ENCODE measurements at places on chromosomes 1 and 21.

DNA sequence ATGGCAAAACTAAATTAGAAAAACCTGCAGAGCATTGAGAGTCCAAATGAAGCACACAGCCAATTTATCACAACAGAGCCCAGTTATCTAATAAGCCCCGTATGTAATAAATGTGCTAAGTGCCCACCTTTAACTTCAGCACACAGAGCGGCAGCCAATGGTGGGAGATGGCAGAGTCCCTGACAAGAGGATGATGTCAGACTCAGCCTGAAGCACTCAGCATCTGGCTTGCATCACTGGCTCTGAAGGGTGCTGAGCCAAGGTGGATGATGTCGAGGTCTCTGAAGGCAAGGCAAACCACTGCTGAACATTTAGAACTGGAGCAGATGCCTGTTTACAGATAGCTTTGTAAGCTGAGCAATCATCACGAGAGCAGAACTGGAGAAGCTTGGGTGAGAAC is 118.3 kb downstream of the NUF2 start:
- no peak for DNase-seq

DNA sequence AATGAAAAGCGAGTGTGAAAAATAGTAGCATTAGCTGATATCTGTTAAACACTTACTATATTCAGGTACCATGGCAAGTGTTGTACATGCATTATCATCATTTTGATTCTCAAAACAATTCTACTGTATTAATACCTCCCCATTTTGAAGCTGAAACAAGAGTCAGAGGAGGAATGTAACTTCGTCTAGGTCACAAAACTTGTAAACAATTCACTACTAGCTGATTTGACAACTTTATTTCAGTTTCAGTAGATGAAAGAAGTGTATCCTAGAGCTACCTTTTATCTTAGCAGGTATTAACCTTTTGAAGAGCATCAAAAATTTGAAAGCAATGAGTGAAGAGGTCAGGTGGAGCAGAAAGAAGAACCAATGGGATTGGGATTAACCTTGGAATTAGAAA is 1.6 kb downstream of the CD84 start:
- no peak for DNase-seq

DNA sequence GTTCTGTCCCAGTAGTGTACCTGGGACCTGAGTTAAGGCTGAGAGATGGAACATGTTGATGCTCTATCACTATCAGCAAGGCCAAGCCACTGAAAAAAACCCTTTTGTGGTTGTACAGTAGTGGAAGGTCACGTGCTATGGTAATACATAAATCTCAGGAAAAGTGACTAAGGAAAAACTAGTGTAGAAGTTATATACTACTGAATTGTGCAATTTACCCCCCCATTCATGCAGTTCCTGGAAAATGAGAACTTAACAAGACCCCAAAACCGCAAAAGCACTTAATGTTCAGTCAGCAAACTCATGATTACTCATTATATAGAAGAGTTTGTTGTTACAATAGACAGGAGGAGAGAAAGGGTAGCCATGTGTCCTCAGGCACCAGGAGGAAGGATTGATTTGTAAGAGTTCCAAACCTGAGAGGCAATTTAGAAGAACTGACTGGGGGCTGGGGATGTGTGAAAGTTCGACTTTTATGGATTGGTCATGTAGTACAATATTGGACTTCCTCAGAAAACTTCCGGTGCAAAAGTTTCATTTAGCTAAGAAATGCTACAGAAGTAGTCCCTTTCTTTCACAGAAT is 91.6 kb downstream of the RGL1 start:
- no peak for DNase-seq

- no peak for DNase-seq
These were observed 466.5 kb downstream of the PCP4 start for GRCh38 chr21:40333731-40334130.

- DNase-seq: no peak
These were observed 882.9 kb upstream of the ADGRL2 start for GRCh38 chr1:80917826-80918225.

DNA sequence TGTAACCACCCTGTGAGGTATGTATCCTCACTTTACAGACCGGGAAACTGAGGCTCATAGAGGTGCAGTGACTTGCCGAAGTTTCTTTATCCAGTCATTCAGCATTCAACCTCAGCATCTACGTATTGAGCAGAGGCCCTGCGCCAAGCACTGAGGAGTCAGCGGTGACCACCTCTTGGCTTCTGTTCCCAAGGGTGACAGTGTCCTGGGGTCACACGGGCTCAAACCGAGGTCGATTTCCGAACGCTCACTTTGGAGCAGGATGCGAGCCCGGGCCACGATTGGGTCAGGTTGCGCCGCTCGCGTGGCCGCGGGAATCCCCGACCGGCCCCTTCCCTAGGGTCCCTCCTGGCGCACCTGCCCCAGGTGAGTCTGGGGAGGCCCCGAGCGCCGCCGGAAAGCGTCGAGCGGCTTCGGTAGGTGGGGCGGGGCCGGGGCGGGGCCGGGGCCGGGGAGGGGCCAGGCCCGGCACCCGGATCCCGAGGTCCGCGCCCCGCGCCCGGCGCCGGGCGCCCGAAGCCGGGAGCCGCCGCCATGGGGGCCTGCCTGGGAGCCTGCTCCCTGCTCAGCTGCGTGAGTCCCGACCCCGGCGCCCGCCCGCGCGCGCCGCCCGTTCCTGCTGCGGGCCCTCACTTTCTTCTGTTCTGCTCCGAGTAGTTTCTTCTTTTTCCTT is at the start of gene SERINC2:
SERINC2 (plus strand) TSS at position 482 of the 673 bp plus-strand sequence; CDS start at position 535, 53 bp downstream.
- no peak for DNase-seq

DNA sequence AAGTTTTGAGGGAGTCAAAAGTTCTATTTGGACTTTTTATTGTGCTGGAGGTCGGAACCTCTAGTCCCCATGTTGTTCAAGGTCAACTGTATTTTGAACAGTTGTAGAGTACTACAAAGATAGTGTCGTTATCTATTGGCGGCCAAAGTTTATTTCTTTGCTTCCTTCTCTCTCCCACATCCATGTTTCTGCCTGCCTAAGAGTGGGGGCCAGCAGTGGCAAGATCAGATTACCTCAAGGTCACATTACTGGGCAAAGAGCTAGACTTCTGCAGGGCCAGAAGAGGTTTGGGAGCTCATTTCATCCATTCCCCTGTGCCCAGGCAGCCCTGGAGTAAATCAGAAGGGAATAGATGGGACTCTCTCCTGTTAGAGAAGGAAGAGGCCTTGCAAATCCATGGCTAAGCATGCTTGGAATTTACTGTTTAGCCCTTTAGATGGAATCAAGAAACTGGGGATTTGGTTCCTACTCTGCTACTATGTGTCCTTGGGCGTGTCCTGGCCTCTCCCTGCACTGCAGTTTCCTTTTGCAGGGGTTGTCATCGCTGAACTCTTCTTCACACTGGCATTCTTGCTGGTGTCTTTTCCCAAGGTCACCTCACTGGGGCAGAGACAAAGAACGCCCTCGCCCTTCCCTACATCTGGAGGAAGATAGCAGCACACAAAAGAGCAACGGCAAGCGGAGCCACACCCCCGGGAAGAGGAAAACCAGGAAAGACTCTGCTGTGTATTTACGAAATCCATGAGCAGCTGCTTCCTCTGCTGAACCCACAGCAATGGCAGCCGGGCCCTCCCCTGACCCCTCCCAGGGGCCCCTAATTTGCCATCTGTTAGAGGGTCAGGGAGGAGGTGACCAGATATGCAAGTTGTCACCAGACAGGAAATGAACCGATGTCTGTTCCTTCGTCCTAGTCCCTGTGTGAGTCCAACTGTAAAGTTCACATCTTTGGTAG is 73.3 kb downstream of the PLPP3 start:
- no peak for DNase-seq

All from HepG2 (cell line).